ENCODE measurements at places on chromosomes 11 and 22.

GRCh38 chr22:38453996-38454352 lies 1.0 kb downstream of the KCNJ4 start:
- DNase-seq: no peak

GRCh38 chr11:107857550-107858216 lies 904 bp downstream of the SLC35F2 start:
- peak; percentile 16 for DNase-seq

DNA sequence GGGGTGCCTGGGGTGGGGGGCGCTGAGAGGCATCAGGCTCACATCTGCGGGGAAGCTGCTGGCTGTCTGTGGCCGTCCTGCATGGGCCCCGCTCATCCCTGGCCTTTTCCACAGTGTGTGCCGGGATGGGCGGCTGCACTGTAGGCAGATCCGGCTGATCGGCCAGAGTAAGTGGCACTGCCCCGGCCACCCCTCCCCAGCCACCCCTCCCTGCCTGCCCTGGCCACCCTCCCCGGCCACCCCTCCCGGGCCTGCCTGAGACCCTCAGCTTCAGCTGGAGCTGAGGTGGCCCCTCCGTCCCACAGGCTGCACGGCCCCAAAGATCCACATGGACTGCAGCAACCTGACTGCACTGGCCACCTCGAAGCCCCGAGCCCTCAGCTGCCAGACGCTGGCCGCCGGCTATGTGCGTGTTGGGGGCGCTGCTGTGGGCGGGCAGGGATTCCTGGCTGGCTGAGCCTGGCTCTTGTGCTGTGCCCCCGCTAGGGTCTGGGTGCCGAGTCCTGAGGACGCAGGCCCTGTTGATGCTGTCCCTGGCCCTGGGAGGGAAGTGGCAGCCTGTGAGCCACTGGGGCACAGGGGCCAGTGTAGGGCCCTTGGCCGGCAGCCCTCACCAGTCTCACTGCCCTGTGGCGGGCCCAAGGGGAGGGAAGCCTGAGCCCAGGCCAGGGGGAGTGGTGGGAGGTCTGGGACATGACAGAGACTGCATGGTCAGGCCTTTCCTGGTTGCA lies 10.9 kb downstream of the MUC2 start:
- DNase-seq: no peak

DNA sequence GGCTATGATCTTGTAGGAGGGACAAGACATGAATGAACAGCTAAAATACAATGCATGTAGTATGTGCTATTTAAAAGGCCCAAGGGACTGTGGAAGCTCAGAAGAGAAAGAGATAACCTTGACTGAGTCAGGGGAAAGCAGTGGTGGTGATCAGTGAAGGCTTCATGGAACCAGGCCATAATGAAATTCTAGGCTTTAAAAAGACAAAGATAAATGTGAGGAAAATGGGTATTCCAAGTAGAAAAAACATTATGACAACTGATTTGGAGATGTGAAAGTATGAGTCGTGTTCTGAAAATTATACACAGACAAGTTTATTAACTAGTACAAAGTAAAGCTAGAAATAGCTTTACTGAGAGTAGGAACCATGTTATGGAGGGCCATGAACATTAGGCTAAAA lies 189.8 kb downstream of the SOX6 start:
- DNase-seq: no peak

GRCh38 chr11:74185695-74186094 lies 14.6 kb downstream of the PPME1 start:
- no peak for DNase-seq

- no peak for DNase-seq
Measured at GRCh38 chr11:12602421-12602820, 71.8 kb upstream of the TEAD1 start.

DNA sequence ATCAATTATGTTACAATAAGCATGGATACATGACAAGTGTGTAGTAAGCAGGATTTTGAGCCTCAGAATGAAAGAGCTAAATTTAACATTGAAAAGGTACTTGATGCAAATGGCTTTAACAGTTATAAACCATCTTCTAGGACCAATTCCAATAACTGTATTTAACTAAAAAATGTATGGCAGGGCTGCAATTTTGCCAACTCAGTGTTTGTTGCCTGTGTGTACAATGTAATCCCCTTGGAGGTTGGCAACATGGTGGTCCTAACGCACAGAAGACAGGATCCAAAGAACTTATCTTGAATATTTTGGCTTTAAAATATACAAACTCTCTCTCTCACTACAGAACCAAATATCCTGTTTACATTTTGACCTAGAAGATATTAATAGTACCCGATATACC lies 2314.1 kb downstream of the LRRC4C start:
- DNase-seq: no peak

DNA sequence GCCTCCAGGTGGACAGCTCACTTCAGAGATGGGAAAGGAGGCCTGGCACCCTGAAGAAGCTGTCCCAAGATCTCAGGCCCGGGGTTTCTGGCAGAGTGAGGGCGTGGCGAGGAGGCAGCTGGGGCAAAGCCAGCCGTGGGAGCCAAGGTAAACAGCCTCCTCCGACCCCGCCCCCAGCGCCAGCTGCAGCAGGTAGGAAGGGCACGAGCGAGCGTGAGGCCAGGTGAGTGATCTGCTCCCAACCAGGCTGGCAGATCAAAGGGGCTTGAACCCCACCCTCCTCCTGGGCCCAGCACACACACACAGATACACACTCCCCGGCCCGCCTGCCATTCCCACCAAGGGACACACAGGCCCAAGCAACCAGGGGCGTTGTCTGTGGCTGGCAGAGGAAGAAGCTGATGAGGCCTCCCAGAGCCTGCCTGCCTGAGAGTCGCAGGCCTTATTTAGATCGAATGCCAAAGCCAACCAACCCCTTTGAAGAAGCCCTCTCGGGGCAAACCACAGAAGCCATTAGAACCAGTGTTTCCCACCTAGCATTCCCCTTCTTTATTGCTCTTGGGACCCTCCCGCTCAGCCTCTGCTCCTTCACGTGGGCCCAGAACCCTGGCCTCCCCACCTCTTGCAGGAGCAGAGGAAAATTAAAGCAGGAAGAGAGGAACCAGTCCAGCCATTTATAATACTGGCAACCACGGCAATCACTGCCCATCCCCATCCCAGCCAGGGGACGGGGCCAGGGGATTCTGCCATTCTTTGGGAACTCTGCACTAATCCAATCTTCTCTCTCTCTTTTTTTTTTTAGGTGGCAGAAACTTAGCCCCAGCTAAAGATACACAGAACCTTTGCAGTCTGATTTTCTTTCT lies 5.0 kb downstream of the PDGFB start:
- no peak for DNase-seq

GRCh38 chr11:114375052-114375451 lies 25.3 kb downstream of the C11orf71 start:
- DNase-seq: no peak

- no peak for DNase-seq
Measured at GRCh38 chr22:17783773-17784480, 9.7 kb upstream of the BID start.

DNA sequence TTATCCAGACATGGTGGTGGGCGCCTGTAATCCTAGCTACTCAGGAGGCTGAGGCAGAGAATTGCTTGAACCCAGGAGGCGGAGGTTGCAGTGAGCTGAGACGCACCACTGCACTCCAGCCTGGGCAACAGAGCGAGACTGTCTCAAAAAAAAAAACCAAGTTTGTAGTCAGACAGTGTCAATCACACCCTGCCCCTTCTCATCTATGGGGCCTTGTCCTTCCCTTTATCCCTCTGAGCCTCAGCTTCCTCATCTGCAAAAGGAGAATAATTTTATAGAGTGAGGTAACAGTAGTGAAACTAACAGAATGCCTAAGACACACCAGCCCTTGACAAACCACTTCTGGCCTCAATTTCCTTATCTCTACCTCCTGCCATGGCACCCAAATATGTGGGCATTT lies 10.7 kb downstream of the BCL9L start:
- no peak for DNase-seq

GRCh38 chr22:49351761-49352227 lies 475.9 kb downstream of the BRD1 start:
- no peak for DNase-seq

GRCh38 chr11:76636826-76637460 lies 33.6 kb downstream of the LRRC32 start:
- no peak for DNase-seq

GRCh38 chr11:17496406-17496805 lies 19.8 kb upstream of the ABCC8 start:
- DNase-seq: no peak

DNA sequence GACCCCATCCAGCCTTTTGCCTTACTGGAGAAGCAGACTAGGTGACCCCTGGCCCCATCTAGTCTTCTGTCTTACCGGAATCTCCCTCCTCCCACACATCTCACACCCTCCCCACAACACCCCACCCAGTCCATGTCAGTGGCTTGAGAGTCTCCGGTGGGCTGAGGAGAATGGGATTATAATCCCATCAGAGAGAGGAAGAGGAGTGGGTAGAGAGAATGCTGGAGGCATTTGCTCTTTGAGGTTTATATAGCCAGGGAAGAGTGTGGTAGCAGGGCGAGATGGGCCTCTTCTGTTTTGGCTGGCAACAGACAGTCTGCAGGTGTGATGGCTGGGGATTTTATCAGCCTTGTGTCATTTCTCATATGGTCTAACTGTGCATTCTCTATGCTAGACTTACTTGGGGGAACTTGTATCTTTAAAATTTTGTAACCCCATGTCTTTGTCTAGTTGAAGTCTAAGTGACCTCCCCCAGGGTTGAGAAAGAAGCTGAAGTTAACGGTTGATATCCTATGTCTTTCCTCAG lies 50.3 kb downstream of the GRAMD1B start:
- no peak for DNase-seq

GRCh38 chr11:20881328-20882079 lies 212.1 kb downstream of the NELL1 start:
- DNase-seq: no peak

GRCh38 chr11:2329551-2329950 lies 27.7 kb downstream of the TSPAN32 start:
- no peak for DNase-seq

GRCh38 chr11:63841554-63841953 lies 2.6 kb downstream of the MARK2 start:
- DNase-seq: no peak

DNA sequence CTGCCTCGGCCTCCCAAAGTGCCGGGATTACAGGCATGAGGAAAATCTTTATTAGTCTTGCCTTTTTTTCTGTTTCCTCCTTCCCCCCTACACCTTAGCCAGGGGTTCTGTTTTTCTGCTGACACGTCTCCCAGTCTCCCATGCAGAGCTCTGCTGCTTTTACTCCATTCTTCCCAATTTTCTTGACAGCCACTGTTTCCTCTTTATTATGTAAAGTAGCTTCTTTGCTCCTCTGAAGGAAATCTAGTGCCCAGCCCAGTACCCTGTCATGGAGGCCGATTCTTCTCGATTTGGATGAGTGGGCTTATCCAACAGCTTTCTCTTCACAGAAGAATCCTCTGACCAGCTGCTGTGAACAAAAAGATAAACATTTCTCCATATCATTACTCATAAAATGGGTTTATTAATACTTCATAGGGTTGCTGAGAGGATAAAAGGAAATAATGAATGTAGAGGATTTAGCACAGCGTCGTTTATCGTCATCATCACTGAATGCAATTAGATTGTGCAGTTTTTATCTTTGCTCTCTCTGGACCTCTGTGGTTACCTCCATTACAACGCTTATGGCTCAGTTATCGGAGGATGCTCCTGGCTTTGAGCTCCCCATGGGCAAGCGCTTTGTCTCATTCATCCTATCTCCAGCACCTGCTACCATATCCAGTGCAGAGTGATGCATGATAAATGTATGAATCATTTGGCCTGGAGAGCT lies 375.6 kb upstream of the C11orf87 start:
- DNase-seq: no peak

DNA sequence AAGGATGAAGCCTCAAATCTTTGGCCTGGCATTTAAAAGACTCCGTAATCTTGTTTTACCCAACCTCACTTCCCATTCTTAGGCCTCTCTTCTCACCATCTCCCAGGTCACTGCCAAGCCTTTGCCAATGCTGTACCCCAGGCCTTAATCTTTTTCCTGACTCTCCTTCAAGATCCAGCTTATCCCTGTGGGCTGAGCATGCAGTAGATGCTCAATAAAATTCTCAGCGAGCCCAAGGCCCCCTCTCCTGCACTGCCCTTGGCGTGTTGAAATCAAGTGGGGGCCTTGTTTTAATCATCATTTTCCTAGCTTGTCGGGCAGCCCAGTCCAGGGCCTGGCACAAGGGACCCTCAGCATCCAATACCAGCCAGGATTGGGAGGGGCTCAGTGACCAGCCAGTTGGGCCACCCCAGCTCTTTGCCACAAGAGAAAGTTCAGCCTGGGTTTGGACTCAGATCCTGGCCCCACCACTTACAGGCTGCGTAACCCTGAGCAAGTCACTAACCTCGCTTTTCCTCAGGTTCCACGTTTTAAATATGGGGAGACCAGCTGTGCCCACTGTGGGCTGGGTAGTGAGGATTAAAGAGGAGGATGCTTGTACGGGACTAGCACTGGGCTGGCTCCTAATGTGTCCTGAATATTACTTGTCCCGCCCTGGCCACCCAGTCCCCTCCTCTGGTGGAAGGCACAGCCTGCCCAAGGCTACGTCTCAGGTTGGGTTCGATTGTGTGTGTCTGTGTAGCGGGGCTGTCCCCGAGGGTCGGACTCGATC lies 943 bp upstream of the YWHAH start:
- no peak for DNase-seq

DNA sequence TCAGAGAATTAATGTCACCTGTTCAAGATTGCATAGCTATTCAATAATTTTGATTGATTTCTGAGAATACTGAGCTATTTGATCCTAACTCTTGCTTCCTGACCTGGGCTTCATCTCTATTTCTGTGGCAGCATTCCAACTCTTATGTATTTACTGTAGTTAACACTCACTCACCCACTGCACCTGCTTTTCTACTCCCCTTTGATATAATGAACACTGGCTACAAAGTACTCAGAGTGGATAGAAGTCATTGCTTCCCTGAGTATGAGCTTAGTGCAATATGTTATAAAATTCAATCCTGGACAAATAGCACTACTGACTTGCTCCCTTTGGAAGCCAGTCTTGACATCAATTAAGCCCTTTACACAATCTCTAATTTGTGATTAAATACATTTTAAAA lies 117.2 kb downstream of the APIP start:
- no peak for DNase-seq

- no peak for DNase-seq
Measured at GRCh38 chr22:43689356-43689755, 122.7 kb downstream of the EFCAB6 start.

DNA sequence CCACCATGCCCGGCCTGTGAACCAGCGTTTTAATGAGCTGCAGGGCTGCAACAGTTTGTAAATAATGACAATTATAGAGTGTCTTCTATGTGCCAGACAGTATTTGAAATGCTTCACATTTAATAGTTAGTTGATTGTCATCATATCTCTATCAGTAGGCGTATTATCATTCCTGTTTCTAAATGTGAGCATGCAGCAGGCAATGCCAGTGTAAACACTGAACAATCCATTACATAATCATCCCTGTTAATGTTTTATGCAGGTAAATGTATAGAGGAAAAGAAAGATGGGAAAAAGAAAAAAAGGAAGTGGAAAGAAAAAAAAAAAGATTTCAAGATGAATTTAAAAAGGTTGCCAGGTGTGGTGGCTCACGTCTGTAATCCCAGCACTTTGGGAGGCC lies 52.3 kb downstream of the ZBTB44 start:
- no peak for DNase-seq

- DNase-seq: no peak
Measured at GRCh38 chr11:73425108-73425507, 48.9 kb downstream of the RELT start.

GRCh38 chr11:47932544-47932943 lies 47.8 kb upstream of the PTPRJ start:
- no peak for DNase-seq

Measured in hepatic stellate cell (primary cell).